ENCODE measurements at places on chromosomes 1 and 21. TPM values are rescaled to one million over a fixed set of nuclear protein-coding genes. Genes with fewer than 3 reads are reported as not detected.
A peak's percentile ranks its signal among the peaks of the same experiment; 100 is the strongest.

FOXD2 gene
- total RNA-seq, result 1.4 TPM

RIMKLA gene
- total RNA-seq, result 1.4 TPM

DNA sequence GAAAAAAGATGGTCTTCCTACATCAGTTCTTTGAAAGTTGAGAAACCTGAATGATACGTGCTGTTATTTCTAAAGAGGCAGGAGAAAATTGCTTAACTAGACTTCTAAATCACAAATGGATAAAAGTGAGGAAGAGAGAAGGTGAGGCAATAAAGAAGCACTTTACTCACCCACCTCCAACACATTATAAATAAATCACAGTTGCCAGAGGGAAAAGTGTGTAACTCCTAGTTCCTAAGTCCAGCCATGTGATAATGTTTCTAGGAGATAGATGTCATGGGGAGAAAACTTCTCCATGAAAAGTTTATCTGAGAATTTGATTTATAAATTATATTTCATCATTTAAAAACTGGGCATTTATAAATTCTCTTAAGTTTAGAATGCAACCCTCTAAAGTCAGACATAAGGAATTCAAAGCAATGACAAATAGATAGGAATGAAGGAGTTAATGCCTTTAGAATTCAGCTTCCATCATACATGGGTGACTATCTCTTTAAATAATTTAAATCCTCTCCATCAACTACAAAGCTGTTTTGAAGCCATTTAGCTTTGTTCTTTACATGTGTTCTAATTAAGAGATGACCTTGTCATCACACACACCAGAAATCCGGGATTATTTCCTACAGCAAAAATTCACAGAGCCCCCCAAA is 60.0 kb downstream of the NRIP1 start:
- H3K27ac ChIP-seq, result peak overlapping the region; percentile 57
- no peaks in the 10 kb centered on the region for H3K27me3 ChIP-seq
- H3K4me1 ChIP-seq, result peaks cover 81% of the 10 kb centered on the region
- no peaks in the 10 kb centered on the region for H3K36me3 ChIP-seq

- DNase-seq, result no peak
- no peaks in the 10 kb centered on the region for H3K36me3 ChIP-seq
- H3K27ac ChIP-seq, result no peak overlapping the region
- H3K4me1 ChIP-seq, result no peaks in the 10 kb centered on the region
- H3K27me3 ChIP-seq, result no peaks in the 10 kb centered on the region
- no peak overlapping the region for H3K4me3 ChIP-seq
Measured at GRCh38 chr1:174413632-174414031, 34.1 kb upstream of the GPR52 start.

DNA sequence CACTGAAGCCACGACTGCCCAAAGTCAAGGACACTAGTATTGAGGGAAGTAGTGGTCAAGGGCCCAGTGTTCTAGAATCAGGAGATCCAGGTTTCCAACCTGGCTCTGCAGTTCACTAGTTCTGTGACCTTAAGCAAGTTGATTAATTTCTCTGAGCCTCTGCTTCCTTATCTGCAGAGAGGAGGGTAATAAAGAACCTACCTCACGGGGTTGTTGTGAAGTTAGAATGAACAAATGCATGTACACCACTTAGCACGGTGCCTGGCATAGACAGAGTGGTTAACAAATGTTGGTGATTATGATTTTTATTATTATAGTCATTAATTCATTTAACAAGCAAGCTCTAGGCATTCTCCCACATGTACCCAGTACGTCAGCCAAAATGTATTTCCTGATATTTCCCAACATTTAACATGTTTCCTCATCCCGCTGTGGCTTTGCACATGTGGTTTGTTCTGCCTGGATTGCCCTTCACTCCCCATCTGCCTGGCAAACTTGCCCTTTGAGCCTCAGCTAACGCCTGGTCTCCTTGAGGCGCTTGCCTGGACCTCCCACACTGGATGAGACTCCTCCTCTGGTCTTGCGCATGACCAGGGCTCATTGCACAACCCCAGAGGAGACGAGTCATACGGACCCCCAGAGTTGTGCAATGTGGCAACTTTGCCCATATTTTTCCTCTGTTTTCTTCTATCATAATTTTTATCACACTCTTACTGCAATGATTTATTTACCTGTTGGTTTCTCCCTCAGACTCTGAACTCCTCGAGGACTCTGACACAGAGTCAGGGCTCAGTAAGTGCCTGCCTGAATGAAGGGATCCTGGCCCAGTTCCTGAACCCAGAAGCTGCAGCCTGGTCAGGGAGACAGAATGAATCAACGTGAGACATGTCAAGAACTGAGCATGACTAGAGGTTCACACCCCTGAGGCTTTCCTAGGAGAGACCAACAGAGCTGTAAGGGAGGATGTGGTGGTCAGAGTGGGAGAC is 20.7 kb upstream of the MFSD2A start:
- peak overlapping the region; percentile 41 for H3K27ac ChIP-seq
- no peaks in the 10 kb centered on the region for H3K36me3 ChIP-seq
- no peaks in the 10 kb centered on the region for H3K27me3 ChIP-seq
- DNase-seq, result peak; percentile 78

DNA sequence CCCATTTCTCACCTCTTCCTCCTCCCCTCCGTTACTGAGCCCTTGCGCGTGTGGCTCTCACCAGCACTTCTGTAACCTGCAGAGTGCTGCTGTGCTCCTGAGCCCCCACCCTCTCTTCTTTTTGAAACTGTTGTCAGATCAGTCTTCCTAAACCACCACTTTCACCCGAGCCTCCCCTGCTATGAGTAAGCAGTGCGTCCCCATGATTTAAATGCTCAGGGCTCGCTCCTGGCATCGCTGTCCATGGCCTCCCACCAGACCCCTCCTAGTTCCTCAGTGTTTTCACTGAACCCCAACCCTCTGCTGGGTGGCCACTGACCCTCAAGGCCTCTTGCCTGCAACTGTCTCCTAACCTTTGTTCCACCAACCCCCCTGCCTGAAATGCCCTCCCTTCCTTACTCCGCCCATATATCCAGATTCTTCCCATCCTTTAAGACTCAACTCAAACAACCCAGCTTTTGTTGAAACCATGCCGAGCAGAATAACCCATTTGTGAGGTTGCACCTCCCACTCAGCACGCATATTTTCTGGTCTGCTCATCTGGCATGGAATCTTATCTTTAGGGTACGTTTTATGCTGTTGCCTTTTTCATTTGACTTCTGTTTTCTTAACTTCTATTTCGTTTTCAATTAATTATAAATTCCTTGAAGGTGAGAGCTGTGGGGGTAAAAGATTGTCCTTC is 64.5 kb upstream of the FAM3B start:
- DNase-seq, result no peak
- H3K4me1 ChIP-seq, result no peaks in the 10 kb centered on the region
- no peak overlapping the region for H3K4me3 ChIP-seq
- peaks cover 100% of the 10 kb centered on the region for H3K36me3 ChIP-seq
- H3K27ac ChIP-seq, result no peak overlapping the region

- H3K4me3 ChIP-seq, result no peak overlapping the region
- DNase-seq, result no peak
- no peak overlapping the region for H3K27ac ChIP-seq
- H3K27me3 ChIP-seq, result no peaks in the 10 kb centered on the region
- H3K36me3 ChIP-seq, result no peaks in the 10 kb centered on the region
Measured at GRCh38 chr1:114219172-114219868, 65.7 kb upstream of the SYT6 start.

DNA sequence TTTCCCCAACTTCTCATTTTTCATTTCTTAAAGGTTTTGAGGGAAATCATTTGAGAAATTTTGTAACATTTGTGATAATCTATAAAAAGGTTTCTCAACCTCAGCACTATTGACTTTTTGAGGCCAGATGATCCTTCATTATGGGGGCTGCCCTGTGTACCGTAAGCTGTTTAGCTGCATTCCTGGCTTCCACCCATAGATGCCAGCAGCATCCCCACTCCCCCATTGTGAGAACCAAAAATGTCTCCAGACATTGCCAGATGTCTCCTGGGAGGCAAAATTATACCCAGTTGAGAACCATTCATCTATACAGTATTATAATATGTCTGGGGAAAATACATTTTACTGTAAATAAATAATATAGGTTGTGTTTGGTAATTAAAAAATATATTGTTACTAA is 146.0 kb downstream of the PBX1 start:
- no peak for DNase-seq
- no peaks in the 10 kb centered on the region for H3K36me3 ChIP-seq
- no peak overlapping the region for H3K27ac ChIP-seq
- H3K4me1 ChIP-seq, result peaks cover 6% of the 10 kb centered on the region

GRCh38 chr1:40774266-40774998 is 9.2 kb upstream of the KCNQ4 start:
- H3K4me1 ChIP-seq, result peaks cover 14% of the 10 kb centered on the region
- H3K27ac ChIP-seq, result no peak overlapping the region
- H3K27me3 ChIP-seq, result no peaks in the 10 kb centered on the region
- no peak overlapping the region for H3K4me3 ChIP-seq
- DNase-seq, result peak; percentile 86
- peaks cover 57% of the 10 kb centered on the region for H3K36me3 ChIP-seq
